Stimulated activated CD8-positive, alpha-beta memory T cell treated with anti-CD3 and anti-CD28 coated beads, Interleukin-15, amount 100 ng/mL, for 1 hour (primary cell): ENCODE measurements at places on chromosomes 2 and 18.

DNA sequence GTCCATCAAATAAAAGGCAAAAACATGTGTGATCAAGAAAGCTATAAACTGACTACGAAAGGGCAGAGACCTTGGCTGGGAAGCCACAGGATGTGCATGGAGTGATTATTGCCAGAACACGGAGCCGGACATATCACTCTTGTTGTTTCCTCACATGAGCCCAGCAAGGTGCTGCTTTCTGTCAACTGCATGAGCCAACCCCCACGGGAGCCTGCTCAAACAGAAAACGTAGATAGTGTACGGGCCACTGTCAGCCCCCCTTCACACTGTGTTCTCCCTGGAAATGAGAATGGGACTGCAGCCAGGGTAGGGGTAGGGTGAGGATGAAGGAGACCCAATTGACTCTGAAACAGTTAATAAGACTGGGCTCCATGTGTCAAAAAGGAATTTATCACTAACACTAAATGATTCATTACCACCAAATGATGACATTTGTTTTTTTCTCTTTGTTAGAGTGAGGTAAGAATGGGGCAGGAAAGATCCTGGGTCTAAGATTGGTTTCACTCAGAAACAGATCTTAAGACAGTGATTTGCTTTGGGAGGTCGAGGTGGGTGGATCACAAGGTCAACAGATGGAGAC lies 235.8 kb downstream of the MREG start:
- no peak for DNase-seq

DNA sequence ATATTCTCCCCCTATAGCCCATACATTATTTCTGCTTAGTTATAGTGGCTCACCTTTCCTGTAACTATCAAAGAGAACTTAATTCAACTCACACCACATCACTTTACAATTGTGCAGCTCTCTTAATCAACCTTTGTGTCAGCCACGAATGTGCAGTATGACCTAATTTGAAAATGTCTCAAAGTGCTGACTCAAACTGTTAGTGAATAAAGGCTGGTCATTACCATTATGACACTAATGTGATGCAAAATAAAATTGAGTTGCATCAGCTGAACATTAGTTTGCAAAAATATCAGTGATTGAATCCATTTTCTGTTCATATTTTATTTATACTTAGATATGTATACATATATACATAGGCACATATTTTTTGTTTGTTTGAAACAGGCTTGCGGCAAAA lies 251.8 kb downstream of the MEIS1 start:
- DNase-seq, result no peak

DNA sequence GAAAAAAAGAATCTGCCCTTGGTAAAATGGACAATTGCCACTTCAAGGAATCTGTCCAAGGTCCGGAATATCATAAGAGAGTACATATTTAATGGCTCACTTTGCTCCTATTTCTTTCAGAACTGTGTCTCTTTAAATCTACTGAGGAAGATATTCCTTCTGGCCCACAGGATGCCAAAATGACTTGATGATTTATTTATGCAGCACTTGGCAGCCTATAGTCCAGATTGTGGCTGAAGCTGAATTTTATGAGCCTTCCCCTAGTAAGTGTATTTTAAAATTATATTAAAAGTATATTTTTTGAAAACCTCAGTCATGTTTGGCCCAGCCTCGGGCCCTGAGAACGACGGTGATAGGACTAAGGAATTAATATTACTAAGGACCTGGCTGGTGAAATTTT lies 465.1 kb upstream of the HNRNPA3 start:
- DNase-seq, result no peak

GRCh38 chr18:3245185-3245564 lies 2.4 kb upstream of the MYL12A start:
- no peak for DNase-seq

GRCh38 chr2:195756218-195756942 lies 99.4 kb downstream of the SLC39A10 start:
- DNase-seq, result no peak

DNA sequence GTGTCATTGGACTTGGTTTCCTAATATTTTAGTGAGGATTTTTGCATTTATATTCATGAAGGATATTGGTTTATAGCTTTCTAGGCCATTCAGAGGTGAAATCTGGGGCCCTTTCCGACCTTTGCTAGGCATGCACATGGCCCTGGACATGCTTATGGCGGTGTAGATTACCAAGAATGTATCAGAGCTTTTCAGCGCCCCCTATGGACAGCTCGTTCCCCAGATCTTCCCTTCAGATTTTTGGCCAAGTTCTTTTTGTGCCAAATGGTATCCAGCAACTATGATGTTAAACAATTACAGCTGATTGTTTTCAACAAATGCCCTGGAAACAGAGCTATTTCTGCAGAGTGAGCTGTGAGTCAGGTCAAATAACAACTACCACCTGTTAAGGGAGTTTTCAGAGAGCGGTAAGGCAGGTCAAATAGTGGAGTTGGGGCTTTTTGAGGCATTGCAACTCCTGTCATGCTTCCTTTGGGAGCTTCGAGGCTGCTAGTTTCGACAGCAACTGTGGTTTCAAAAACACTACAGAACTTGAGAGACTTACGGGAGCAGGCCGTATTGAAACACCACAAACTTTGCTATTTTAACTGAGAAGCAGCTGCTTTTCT lies 188.3 kb downstream of the ZNF516 start:
- no peak for DNase-seq

GRCh38 chr18:6939972-6940371 lies 177.6 kb downstream of the LAMA1 start:
- no peak for DNase-seq

- no peak for DNase-seq
Measured at GRCh38 chr2:197174539-197175094, 136.0 kb downstream of the ANKRD44 start.

- no peak for DNase-seq
Measured at GRCh38 chr2:163554864-163555263, 180.9 kb downstream of the FIGN start.

DNA sequence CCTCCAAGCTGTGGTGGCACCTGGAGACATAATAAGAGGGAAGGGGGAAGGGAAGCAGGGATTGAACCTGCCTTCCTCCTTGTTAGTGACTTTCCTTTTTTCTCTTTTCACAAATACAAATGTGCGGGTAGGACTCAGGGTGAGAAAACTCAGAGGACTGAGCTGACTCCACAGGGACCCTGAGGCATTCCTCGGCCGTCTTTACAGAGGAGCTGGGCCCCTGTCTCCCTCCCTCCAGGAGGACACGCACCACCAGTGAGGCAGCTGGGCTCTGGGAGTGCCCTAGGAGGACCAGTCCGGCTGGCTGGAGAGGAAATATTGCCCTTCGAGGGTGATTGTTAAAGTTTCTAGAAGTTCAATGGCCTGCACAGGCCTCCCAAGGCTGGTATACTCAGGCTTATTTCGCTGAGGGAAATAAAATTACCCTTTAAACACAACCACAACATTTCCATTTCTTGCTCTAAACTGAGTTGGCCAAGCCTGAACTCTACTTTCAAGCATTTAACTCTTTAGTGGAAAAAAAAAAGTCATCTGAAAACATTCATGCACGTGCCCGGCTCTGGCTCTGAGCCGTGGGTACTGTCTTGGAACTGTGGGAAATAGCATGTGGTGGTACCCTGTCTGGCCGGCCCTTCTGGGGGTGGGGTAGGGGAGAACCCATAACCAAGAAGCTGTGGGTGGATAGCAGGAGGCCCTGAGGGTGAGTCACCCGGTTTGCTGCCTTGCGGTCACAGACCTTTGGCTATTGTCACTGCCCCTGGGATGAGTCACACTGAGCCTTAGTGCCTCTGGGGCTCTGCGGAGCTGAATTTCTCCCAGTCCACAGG lies 116.0 kb downstream of the COPS8 start:
- DNase-seq, result no peak

- no peak for DNase-seq
Measured at GRCh38 chr18:77373730-77374445, 124.2 kb downstream of the GALR1 start.

- no peak for DNase-seq
Measured at GRCh38 chr2:223674998-223675609, 72.9 kb upstream of the SCG2 start.

GRCh38 chr18:48445540-48445939 lies 36.4 kb upstream of the ZBTB7C start:
- DNase-seq, result peak; percentile 36

DNA sequence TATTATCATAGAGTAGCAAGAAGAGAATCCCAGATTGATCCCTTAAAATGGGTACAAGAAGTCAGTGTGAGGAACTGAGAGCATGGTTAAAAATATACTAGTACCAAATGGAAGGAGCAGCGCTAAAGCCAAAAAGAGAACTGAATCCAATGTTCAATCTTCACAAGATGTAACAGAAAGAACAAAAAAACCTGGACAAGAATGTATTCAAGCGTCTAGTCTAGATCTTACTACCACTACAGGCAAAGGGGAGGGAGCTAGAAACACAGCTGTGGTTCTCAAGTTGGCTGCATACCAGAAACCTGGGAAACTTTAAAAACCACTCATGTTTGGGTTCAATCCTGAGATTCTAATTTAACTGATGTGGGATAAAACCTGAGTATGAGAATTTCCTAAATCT lies 57.5 kb downstream of the PIAS2 start:
- DNase-seq, result no peak

DNA sequence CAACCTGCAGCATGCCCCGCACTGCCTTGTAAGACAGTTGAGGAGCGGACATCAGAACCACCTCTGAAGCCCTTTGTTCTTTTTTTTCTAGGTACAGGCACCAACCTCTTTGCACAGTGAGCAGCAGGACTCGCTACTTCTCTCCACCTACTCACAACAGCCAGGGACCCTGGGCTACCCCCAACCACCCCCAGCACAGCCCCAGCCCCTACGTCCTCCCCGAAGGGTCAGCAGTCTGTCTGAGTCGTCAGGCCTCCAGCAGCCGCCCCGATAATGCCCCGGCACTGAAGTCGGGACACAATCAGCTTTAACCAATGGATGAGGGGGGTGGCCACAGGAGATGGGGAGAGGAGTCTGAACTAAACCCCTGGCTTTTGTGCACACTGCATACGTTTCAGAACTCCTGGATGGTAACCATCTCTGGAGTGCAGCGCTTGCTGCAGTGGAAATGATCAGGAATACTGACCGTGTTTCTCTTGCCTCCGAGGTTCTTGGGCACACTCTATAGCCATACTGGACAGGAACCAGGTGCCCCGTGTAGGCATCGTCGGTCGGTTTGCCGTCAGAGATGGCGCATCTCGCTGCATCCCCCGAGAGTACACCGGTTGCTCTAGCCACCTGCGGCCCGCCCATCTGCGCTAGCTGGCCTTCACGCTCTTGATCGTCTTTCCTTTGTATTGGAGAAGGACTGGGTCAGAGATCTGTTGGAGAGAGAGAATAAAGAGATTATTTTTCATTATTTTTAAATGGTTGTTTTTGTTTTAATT lies 6.6 kb upstream of the RPL31 start:
- DNase-seq, result no peak

DNA sequence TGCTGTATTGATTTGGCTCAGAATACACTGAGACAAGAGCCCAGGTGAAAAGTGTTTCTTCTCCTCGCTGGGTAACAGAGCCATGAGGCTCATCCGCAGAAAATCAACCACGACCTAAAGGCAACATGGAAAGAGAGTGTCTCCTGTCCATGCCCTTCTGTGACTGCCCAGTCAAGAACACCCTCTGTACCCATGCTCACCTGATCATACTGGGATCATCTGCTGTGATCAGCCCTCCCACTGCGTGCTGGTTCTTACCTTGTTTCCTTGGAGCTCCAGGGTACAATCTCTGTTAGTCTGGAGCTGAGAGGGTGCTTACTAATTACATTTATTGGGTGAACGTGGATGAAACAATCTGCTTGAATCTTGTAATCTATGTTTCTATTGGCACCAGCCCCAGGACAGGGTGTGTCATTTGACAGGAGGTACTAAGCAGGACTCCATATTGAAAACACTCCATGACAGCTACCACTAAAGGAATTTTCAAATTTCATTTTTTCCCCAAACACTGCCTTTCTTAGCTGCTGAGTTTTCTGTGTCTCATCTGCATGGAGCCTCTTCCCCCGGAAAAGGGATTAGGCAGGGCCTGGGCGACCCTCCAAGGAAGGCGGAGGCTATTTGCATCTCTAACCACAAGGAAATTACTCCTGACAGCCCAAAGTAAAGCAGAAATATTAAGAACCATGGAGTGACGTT lies 39.7 kb upstream of the GRP start:
- no peak for DNase-seq

GRCh38 chr2:1864301-1864980 lies 120.1 kb upstream of the PXDN start:
- no peak for DNase-seq

- no peak for DNase-seq
Measured at GRCh38 chr2:9235147-9236044, 28.8 kb downstream of the ASAP2 start.

- no peak for DNase-seq
Measured at GRCh38 chr2:125070726-125071505, 1045.8 kb downstream of the CNTNAP5 start.

- DNase-seq, result no peak
Measured at GRCh38 chr18:21109936-21110712, 1.5 kb downstream of the ROCK1 start.

GRCh38 chr2:12603781-12604295 lies 112.9 kb upstream of the TRIB2 start:
- no peak for DNase-seq

- DNase-seq, result no peak
Measured at GRCh38 chr2:36672199-36672598, 24.3 kb upstream of the VIT start.

DNA sequence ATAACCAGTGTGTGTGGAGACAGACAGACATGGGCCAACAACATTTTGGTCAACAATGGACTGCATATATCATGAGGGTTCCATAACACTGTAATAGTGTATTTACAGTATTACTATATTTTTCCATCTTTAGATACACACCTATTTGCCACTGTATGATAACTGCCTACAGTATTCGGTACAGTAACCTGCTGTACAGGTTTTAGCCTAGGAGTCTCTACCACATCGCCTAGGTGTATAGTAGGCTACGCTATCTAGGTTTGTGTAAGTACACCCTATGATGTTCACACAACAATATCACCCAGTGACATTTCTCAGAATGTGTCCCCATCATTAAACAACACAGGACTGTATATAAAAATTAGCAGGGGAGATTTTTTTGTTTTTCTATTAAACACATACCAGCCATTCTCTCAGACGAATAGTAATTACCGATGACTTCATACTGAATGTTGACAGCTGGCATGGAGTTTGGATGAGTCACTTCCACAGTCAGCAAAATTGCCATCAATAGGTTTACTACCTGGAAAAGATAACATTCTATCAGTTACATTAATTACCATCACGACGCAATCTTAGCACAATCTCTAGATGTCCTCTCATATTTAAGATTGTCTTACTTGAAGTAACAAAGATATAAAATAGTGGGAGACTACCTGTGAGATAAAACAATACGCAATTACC lies 10.8 kb downstream of the LAPTM4A start:
- DNase-seq, result no peak

GRCh38 chr2:105660489-105660888 lies 84.2 kb upstream of the NCK2 start:
- no peak for DNase-seq

DNA sequence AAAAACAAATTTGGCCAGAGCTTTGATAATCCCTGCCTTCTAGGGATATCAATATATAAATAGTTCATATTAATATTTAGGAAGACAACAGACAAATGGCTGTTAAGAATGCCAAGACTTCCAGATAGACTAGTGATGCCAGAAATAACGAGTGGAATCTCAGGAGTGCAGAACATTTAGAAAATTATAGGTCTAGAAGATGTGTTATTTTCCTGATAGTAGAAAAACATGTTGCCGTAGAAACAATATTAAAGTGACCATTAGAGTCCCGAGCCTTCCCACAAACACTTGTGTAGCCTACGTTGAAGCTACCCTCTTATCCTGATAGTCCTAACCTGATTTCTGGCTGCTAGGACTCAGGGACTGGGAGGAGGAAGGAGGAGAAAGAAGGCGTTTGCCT lies 54.3 kb upstream of the ITGA6 start:
- DNase-seq, result no peak
